ENCODE measurements at places on chromosomes 2 and 18. TPM values are rescaled to one million over a fixed set of nuclear protein-coding genes. Genes with fewer than 3 reads are reported as not detected.

The PLB1 gene
- total RNA-seq, result 0.90 TPM

The CYS1 gene
- under 0.01 TPM for total RNA-seq

The GPAT2 gene
- total RNA-seq, result 0.28 TPM

DNA sequence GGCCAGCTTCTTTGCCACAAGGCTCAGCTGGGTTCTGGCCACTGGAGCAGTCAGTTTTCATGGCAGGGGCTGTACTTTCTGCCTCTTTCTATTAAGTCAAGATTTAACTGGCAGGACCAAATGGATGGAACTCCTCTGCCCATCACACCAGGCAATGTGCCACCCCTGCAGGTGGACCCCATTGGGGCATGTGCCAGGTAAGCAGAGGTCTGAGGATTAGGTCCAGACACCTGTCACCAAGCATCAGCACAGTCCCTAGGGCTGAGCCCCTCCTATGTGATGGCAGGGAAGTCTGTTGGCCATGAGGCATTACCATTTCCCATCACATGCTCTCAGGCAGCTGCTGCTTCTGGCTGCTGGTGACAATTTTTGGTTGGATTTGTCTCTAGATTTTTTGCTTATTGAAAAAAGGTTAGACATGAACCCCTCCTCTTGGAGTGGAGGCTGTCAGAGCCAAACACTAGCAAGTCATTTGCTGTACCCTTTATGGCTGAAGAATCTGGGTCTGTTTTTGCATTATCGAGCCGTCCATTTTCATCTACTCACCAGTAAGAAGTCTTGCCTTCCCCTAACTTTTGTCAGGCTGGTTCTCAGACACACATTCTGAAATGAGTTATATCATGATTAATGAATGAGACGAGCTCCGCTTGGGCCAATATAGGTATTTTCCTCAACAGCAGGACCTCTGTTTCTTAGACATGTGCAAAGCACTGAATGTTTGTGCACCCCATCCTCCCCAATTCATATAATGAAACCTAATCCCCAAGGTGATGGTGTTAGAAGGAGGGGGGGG lies 328.0 kb downstream of the TSN start:
- DNase-seq, result no peak

GRCh38 chr2:23420840-23421476 lies 36.0 kb downstream of the KLHL29 start:
- DNase-seq, result no peak

- DNase-seq, result peak; percentile 19
These were observed 11.8 kb downstream of the CYP27C1 start for GRCh38 chr2:127208313-127208712.

- DNase-seq, result no peak
These were observed 7.4 kb upstream of the FZD5 start for GRCh38 chr2:207777124-207777523.

Measured in IMR-90 (cell line).